Activated CD4-positive, alpha-beta T cell treated with anti-CD3 and anti-CD28 coated beads, Interleukin-10, Interleukin-2, amounts not matched to agents 100 ng/mL and 50 ng/mL, durations not matched to agents 16 hours and 8 hours (primary cell): ENCODE measurements at places on chromosomes 3 and 15.

- DNase-seq = no peak
These were observed 577.0 kb upstream of the MDFIC2 start for GRCh38 chr3:70889162-70890019.

DNA sequence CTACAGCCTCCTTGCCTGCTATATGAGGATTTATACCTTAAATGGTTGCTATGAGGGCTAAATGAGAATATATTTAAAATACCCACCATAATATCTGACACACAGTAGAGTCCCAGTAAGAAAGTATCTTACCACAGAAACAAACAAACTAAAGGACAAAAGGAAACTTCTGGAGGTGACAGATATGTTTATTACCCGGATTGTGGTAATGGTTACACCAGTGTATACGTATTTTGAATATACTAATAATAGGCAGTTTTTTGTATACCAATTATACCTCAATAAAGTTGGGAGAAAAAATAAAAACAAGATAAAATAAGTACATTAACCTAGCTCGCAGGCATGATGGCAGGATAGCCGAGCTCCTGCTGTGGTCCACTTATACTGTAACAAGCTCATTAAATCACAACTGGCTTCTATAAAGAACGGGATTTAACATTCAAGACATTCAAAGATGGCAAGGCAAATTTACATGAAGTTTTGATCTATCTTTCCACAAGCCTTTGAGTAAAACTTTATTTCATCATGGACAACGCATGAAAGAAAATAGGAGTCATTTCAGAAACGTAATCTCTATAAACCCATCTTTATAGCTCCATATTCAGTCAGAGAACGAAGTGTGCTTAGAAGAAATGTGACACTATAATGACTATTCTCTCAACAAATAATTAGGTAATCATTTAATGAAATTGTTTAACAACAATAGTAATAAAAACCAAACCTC is 1.5 kb downstream of the RPN1 start:
- DNase-seq = peak; percentile 11

DNA sequence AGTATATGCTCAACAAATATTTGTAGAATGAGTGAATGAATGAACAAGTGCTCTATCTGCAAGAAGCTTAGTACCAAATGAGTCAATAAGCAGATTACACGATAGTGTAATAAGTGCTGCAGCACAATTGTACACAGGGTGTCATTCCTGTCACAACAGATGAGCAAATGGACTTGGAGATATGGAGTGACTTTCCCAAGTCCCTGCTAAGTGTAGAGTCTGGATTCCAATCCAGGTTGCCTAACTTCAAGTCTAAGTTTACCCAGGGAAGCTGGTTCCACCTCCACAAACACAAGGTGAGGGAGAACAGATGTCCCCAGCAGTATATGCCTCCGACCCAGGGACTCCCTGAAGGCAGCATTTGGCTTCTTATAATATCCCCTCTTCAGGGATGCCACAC is 77.7 kb upstream of the RAD18 start:
- no peak for DNase-seq

DNA sequence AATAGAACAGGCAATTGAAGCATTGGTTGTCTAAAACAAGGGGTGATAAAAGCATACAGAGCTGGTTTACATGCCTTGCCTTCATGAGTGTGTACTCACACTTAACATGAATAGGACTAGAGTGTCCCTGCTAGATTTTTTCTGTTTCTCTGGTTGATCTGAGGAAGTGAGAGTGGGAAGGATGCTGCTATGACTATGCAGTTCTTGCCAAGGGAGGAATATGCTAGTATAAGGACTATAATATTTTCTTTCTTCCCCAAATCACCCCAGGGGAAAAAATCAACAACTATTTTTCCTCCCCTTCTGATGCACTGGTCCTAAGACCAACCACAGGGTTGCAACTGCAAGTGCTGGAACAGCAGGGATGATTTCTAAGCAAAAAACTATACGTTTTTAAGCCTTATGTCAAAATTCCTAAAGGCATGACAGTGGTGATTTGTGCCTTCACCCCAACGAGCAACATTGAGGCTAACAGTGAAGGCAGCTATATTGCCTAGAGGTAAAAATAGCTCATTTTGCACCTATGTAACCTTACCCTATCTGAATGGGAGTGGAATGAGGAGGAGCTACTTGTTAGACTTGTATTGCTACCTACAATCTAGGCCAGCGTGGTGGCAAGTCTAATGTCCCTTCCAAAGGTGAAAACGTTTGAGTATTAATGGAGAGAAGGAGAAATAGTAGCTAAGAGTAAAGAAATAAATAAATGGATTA is 33.5 kb upstream of the USP8 start:
- peak; percentile 4 for DNase-seq

- peak; percentile 16 for DNase-seq
These were observed 124.4 kb downstream of the B3GALNT1 start for GRCh38 chr3:160980740-160981139.

DNA sequence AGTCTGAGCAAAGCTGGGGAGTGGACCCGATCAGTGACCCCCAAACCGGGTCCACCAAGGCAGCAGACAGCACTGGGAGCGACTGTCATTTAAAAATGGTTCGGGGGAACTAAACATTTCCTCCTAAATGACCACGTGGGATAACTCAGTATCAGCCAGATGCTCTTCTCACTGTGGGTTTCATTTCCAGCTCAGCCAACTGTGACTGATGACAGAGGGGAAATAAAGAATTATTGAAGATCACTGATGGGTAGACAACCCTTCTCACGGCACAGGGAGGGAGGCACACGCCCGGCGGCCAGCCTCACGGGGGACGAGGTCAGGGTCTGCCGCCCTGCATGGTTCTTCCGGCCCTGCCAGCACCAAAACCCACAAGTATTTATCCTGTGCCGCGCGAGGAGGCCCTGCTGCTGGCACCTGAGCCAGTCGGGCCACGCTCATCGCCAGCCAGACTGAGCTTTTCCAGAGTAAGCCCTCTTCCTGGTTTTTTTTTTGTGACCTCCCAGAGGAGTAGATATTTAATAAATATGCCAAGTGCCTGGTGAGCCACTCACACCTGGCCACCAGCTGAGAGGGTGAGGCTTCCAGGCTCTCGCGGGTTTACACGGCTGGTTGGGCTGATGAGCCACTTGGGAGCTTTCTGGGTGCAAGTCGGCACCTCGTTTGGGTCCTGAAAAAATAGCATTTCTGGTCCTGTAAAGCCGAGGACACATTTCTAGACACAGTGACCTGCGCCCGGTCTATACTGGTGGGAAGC is 6.2 kb downstream of the MELTF start:
- DNase-seq = no peak

- no peak for DNase-seq
These were observed 7.4 kb upstream of the SNX22 start for GRCh38 chr15:64144192-64144564.

DNA sequence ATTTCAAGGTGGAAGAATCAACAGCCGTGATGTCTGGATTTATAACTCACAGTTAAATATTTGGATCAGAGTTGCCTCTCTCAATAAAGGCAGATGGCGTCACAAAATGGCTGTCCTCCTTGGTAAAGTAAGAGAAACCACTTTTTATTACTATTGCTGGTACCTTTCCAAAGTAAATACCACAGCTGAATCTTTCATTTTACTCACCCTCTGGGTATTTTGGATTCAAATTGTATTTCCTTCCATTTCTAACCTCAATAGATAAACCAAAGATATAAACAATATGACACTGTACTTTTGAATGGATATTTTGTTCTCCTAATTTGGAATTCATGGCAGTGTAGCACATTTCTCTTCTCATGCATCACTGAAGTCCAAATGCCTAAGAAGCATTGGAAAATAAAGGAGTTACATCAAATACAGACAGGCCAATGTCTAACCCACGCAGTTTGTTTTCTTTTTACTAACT is 29.5 kb downstream of the KLHL24 start:
- DNase-seq = no peak

GRCh38 chr15:57896114-57896513 is 169.4 kb downstream of the ALDH1A2 start:
- no peak for DNase-seq

- no peak for DNase-seq
These were observed 20.4 kb downstream of the BTBD1 start for GRCh38 chr15:83046558-83047127.

- DNase-seq = no peak
These were observed 63.7 kb downstream of the SSR3 start for GRCh38 chr3:156491192-156491591.

GRCh38 chr3:95333826-95334225 is 1271.0 kb downstream of the NSUN3 start:
- no peak for DNase-seq
